CMK (cell line): ENCODE measurements at places on chromosomes 3 and 15.

GRCh38 chr15:69830876-69831275 is 266.8 kb downstream of the TLE3 start:
- DNase-seq = no peak

DNA sequence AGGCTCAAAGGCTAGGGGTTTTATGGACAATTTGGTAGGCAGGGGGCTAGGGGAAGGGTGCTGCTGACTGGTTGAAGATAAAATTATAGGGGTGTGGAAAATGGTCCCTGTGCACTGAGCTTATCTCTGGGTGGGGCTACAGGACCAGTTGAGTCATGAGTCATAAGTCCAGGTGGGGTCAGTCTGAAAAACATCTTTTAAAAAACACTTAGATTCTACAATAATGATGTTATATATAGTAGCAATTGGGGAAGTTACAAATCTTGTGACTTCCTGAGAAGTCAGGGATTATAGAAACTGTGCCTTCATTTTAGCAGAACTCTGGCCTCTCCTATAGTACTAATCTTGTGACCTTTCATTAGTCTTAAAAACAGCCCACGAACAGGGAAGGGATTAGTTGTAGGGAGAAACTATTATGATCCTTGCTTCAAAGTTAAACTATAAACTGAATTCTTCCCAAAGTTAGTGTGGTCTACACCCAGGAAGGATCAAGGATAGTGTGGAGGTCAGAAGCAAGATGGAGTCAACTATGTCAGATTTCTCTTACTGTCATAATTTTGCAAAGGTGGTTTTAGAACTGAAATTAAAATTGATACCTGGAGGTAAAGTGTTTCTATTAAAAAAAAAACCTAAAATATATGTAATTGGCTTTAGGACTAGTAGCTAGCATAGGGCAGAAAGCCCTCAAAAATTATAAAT is 130.1 kb downstream of the P2RY1 start:
- DNase-seq = no peak

- DNase-seq = no peak
Measured at GRCh38 chr3:17055374-17056276, 170.9 kb downstream of the PLCL2 start.

GRCh38 chr3:62051506-62051905 is 321.8 kb downstream of the FEZF2 start:
- no peak for DNase-seq

- DNase-seq = no peak
Measured at GRCh38 chr15:84898761-84899160, 14.3 kb downstream of the SLC28A1 start.

DNA sequence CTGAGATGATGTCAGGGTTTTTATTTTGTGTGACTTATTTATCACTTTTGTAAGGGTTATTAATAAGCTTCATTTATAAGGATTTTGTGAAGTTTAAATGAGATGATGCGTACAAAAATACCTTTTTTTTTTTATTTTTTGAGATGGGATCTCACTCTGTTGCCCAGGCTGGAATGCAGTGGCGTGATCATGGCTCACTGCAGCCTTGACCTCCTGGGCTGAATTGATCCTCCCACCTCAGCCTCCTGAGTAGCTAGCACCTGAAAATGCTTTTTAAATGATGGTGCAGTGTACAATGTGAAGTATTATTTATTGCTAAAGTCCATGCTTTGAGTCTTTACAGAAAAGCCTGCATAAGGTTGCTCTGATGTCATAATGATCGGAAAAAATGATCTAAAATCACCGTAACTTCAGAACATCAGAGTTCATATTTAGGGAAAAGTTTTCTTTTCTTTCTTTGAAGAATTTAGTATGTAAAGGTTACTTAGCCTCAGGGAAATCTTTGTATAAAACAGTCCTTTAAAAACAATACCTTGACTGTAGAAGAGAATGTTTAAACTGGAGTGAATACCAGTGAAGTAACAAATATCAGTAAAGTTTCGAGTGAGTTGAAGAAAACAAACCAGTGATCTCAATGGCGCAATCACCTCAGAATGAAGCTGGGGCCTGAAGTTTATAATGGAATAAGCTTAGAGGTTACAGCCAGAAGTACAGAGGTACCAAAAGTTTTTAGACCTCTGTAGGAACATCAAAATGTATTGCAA is 29.7 kb downstream of the TCF12 start:
- DNase-seq = no peak

DNA sequence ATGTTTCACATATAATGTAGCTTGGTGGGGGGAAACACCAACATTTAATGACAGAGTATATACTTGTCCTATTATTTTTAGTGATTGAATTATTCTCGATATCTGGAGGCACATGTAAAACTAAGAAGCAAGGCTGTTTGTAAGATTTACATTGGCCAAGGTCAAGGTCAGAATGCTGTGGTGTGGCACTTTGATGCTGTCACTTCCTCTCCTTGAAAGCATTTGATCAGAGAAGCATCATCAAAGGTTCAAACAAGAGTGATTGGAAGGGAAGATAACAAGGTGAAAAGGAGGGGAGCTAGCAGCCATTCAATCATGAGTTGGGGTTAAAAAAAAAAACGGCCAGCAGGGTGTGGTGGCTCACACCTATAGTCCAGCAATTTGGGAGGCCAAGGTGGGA is 26.4 kb downstream of the RTF1 start:
- no peak for DNase-seq

DNA sequence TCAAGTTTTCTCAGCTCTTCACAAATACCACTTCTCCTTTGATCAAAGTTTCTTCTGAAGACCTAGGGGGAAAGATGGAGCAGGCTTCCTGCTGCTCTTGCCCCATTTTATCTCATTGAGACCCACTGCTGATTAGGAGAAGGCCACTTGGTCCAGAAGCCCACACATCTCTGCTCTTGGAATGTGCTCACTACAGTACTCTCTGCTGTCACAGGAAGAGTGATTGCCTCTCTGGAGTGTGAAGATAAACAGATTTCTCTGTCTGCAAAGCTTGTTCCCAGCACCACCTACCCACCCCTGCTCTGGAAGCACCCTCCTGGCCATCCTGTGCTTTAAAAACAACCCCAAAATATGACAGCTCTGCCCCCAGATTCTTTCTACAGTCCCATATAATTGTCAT is 41.3 kb upstream of the PRTG start:
- no peak for DNase-seq

DNA sequence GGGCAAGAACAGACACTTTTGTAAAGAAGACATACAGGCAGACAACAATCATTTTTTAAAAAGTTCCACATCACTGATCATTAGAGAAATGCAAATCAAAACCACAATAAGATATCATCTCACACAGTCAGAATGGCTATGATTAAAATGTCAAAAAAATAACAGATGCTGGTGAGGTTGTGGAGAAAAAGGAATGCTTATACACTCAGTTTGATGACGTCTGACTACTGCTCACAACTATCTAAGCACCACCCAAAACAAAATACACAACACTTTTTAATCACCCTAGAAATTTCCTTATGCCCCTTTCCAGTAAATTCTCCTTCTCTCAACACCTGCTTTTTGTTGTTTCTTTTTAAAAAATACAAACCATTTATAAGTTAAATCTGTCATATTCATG is 228.8 kb downstream of the ISL2 start:
- no peak for DNase-seq

- no peak for DNase-seq
Measured at GRCh38 chr3:73299184-73299691, 237.8 kb downstream of the EBLN2 start.

DNA sequence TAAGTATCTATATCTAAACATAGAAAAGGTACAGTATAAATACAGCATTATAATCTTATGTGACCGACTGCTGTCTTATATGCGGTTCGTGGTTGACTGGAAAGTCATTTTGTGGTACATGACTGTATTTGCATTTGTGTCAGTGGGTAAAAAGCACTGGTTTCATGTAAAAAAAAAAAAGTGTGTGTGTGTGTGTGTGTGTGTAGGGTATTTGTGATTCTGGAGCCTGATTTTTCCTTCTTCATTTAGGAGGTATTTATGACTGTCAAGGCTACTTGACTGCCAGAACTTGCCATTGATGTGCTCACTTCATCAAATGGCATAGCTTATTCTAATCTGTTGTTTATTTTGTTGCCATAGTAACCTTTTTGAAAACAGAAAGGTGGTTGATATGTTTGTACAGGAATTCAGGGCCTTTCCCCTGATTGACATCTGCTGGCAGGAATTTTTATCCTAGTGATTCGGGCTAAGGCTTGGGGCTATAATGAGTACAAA is 63.2 kb downstream of the AKAP13 start:
- DNase-seq = no peak

GRCh38 chr15:26378304-26378703 is 394.6 kb downstream of the GABRB3 start:
- no peak for DNase-seq

- DNase-seq = no peak
Measured at GRCh38 chr15:63251701-63252100, 25.7 kb upstream of the APH1B start.

DNA sequence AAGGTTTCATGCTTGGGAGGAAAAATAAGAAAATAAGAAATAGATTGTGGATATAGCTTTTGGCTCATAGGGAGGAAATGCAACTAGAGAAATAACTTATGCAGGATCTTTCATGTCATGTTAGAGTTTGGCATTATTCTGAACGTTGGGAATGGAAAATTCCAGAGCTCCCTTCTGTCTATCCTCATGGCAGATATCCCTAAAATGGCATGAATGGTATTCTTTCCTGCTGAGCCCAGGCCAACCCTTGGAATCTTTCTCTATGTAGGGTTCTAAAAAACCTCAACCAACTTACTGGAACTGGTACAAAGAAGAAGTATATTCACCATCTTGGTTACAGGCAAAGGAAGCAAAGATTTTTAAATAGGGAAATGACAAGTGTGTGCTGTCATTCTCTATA is 212.5 kb downstream of the CHST2 start:
- DNase-seq = no peak

- DNase-seq = no peak
Measured at GRCh38 chr3:172057624-172058327, 18.4 kb downstream of the FNDC3B start.
